Ascending aorta (tissue), 2 donors: ENCODE measurements at places on chromosomes 7 and 10.

GRCh38 chr7:2102375-2102723 lies 130.4 kb downstream of the MAD1L1 start:
- no peaks in the 10 kb centered on the region for H3K4me1 ChIP-seq
- DNase-seq = no peak
- H3K4me3 ChIP-seq = no peak overlapping the region
- no peaks in the 10 kb centered on the region for H3K36me3 ChIP-seq
- H3K27me3 ChIP-seq = no peaks in the 10 kb centered on the region

DNA sequence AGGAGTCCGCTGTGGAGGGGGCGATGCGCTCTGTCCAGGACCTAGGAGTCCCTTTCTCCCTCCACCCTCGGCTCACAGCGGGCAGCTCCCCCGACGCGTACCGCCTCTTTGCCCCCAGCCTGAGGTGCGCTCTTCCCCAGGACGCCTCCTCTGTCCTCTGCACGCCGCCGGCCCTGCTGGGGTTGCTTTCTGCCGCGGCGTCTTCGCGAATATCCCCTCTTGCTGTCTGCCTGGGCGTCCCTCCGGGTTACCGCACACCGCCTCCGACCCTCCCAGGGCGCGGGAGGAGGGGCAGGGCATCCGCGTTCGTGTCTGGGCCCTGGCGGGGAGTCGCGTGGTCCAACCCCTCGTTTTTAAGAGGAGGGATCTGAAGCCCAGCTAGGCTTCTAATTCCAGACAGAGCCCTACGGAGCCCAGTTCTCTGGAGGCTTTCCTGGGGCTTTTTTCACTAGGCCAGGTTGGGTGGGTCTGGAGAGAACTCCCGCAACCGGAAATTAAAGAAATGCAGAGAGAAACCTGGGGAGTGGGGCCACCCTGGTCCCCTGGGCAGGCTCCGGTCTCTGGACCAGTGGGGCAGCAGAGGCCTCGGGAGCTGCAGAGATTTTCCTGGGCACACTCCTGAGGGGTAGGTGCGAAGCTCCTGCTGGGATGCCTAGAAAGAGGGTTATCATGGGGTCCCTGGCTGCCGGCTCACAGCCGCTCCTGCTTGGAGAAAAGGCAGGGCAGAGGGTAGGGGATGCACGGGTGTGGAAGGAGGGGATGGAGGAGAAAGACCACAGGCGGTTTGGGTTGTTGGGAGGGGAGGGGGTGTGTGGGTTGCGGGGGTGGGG lies 166.9 kb downstream of the UBE2H start:
- peaks cover 38% of the 10 kb centered on the region for H3K27me3 ChIP-seq
- no peaks in the 10 kb centered on the region for H3K36me3 ChIP-seq
- H3K4me3 ChIP-seq = peak overlapping the region; percentile 5

- H3K36me3 ChIP-seq = no peaks in the 10 kb centered on the region
- no peaks in the 10 kb centered on the region for H3K4me1 ChIP-seq
- no peaks in the 10 kb centered on the region for H3K27me3 ChIP-seq
- H3K27ac ChIP-seq = no peak overlapping the region
- no peak for DNase-seq
- no peak overlapping the region for H3K4me3 ChIP-seq
These were observed 149.6 kb downstream of the C10orf105 start for GRCh38 chr10:71569775-71570588.

DNA sequence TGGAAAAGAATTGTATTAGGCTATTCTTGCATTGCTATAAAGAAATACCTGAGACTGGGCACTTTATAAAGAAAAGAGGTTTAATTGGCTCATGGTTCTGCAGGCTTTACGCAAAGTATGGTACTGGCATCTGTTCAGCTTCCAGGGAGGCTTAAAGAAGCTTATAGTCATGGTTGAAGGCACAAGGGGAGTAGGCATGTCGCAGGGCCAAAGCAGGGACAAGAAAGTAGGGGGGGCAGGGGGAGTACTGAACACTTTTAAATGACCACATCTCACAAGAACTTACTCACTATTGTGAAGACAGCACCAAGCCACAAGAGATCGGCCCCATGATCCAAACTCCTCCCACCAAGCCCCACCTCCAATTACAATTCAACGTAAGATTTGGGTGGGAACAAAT lies 152.5 kb upstream of the PHF14 start:
- no peaks in the 10 kb centered on the region for H3K27me3 ChIP-seq
- H3K4me3 ChIP-seq = no peak overlapping the region
- H3K36me3 ChIP-seq = no peaks in the 10 kb centered on the region
- H3K27ac ChIP-seq = no peak overlapping the region

GRCh38 chr10:20207653-20208052 lies 391.4 kb downstream of the PLXDC2 start:
- H3K36me3 ChIP-seq = no peaks in the 10 kb centered on the region
- H3K27ac ChIP-seq = no peak overlapping the region
- no peaks in the 10 kb centered on the region for H3K27me3 ChIP-seq
- H3K4me3 ChIP-seq = no peak overlapping the region

DNA sequence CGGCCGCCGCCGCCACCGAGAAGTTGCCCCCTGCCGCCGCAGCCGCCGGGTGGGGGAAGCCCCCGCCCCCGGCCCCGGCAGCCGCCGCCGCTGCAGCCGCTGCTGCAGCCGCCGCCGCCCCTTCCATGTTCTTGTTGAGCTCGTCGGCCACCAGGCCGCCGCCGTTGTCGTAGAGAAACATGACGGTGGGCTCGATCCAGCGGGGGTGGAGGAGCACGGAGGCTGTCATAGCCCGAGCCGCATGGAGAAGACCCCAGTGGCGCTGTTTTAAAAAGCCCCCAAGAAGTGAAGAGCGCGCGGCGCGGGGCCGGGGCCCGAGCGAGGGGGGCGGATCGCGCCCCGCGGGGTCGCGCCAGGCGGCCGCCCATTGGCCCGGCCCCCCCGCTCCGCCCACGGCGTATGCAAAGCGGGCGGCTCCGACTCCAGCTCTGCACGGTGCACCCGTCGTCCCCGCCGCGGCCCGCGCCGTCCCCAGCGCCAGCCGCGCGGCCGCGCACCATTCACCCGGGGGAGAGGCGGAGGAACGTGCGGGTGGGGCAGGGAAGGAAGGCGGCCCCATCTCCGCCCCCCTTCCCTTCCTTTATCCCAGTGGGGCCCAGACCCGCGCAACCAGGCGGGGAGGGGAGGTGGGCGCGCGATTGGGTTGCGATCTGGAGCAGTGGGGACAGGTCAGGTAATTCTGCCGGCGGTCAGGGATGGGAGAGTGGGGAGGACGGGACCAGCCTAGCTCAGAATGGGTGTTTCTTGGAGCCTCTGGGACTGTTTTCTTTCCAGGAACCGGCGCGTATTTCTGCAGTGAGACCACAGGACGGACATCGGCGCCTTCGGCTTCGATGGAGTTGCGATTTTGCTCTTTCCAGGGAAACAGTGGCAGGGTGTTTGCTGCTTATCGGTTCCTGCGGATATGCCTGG lies at the start of gene HOXA13:
Gene HOXA13 (minus strand): TSS at position 243 of the 912 bp plus-strand sequence. CDS start 14 bp downstream, at position 229.
- H3K27me3 ChIP-seq = peaks cover 75% of the 10 kb centered on the region
- peak within 1 kb of the TSS; percentile 46 for H3K4me3 ChIP-seq
- no peaks in the 10 kb centered on the region for H3K36me3 ChIP-seq
- peaks cover 15% of the 10 kb centered on the region for H3K4me1 ChIP-seq
- DNase-seq = peak; percentile 58

DNA sequence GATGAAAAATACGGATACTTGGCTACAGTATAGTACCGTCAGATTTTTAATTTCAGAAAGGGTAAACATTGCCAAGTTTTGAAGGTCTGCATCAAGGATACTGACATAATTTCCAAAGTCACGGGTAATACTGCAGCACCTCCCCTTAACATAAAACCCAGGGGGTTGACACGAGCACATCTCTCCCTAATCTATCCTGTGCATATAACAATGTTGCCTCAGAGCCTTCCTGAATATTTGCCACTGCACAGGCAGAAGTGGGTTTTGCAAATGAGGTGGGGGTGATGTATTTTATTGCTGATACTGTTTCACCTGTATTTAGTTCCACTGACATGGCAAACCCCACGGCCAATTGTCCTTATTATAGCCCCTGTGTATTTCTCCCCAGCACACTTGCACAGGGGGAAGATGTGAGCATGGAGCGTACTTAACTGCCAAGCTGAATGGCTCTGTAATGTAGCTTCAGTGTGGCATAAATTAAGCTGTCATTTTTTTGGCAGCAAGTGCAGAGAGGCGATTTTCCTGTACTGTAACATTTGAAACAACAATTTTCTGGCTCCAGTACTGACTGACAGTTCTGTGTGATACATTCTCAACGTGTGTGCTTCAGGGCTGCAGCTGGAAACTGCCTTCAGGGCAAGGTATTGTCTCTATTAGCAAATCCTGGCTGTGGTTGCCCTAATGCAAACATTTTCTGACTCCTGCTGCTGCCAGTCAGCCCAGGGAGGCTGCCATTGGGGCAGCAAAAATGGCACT lies 299.6 kb upstream of the SP4 start:
- no peak for DNase-seq
- no peaks in the 10 kb centered on the region for H3K27me3 ChIP-seq
- H3K27ac ChIP-seq = no peak overlapping the region

GRCh38 chr7:66921918-66922486 lies 977 bp downstream of the TMEM248 start:
- no peak for DNase-seq
- H3K27ac ChIP-seq = peak overlapping the region; percentile 74
- no peaks in the 10 kb centered on the region for H3K27me3 ChIP-seq
- H3K4me1 ChIP-seq = peaks cover 25% of the 10 kb centered on the region

DNA sequence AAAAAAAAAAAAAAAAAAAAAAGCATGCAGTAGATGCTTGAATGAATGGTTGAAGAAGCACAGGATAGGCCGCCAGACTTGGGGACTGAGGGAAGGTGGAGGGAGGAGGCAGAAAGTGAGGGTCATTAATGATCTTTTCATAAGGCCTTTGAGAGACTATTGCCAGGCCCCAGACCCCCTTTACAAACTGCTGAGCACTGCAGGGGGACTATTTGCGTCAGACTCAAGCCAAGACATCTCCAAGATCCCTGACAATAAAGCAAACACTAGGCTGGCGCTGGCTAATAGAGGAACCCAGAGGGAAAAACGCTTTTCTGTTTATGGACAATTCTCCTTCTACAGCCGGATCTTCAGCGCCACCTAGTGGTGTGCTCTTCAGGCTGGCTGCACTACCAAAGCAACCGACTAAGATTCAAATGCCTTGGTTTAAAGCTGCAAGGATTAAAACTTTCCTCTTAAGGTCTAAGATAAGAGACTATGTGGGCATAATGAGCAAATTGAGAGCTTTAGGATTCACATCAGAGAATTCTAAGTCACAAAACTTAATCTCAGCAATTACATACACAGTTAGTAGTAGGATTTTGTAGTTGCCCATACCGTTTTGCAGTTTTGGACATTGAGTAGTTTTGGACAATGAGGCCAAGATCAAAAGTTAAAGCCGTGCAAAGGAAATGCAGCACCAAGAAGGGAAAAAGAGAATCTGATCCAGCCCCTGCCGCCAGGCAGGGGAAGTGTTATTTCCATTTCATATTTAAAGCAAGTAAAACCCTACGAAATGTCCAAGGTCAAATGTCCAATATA lies 17.9 kb upstream of the AGK start:
- peaks cover 2% of the 10 kb centered on the region for H3K4me1 ChIP-seq
- DNase-seq = no peak
- no peak overlapping the region for H3K27ac ChIP-seq

DNA sequence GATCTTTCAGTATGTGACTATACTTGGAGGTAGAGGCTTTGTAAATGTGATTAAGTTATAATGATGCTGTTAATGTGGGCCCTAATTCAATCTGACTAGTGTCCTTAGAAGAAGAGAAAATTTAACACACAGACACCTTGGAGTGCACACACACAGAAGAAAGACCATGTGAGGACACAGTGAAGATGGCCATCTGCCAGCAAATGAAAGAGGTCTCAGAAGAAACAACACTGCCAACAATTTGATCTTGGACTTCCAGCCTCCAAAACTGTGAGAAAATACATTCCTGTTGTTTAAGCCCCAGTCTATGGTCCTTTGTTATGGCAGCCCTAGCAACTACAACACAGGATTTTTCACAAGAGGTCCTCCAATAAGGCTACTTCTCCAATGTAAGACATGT lies 120.9 kb upstream of the ABCB5 start:
- H3K27me3 ChIP-seq = no peaks in the 10 kb centered on the region
- H3K4me3 ChIP-seq = no peak overlapping the region
- no peaks in the 10 kb centered on the region for H3K4me1 ChIP-seq
- DNase-seq = no peak
- H3K27ac ChIP-seq = no peak overlapping the region
- H3K36me3 ChIP-seq = no peaks in the 10 kb centered on the region

- no peak for DNase-seq
- no peak overlapping the region for H3K27ac ChIP-seq
- H3K4me1 ChIP-seq = peaks cover 3% of the 10 kb centered on the region
These were observed 2.1 kb downstream of the CADPS2 start for GRCh38 chr7:122884186-122884585.

- H3K36me3 ChIP-seq = no peaks in the 10 kb centered on the region
- H3K27me3 ChIP-seq = no peaks in the 10 kb centered on the region
- no peaks in the 10 kb centered on the region for H3K4me1 ChIP-seq
- no peak overlapping the region for H3K27ac ChIP-seq
- DNase-seq = no peak
These were observed 225.4 kb downstream of the BMPER start for GRCh38 chr7:34130558-34131295.

- no peaks in the 10 kb centered on the region for H3K4me1 ChIP-seq
- no peak overlapping the region for H3K27ac ChIP-seq
- H3K36me3 ChIP-seq = no peaks in the 10 kb centered on the region
- H3K4me3 ChIP-seq = peak overlapping the region; percentile 88
- no peak for DNase-seq
These were observed 494 bp upstream of the CFAP43 start for GRCh38 chr10:104232613-104233102.

DNA sequence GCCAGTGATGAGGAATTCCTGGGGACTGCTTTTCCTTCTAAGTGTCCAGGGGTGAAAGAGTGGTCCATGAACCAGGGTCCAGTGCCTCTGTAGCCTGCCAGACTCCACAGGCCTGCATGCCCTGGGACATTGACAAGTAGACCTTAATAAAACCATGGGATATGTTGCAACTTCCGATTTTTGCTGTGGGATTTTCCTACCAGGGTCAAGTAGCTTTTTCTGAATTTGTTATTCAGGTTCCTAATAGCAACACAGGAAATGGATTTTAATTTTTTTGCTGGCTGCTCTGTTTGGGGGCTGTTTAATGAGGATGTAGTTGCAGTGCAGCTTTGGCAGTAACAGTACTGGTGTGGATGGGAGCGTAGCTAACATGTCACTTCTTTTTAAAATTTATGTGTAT lies 42.1 kb downstream of the WBP1L start:
- no peaks in the 10 kb centered on the region for H3K27me3 ChIP-seq
- DNase-seq = peak; percentile 68
- no peak overlapping the region for H3K4me3 ChIP-seq
- peak overlapping the region; percentile 94 for H3K27ac ChIP-seq
- peaks cover 32% of the 10 kb centered on the region for H3K4me1 ChIP-seq
- H3K36me3 ChIP-seq = no peaks in the 10 kb centered on the region
